AG04450 (cell line): ENCODE measurements at places on chromosomes 7 and 10. TPM values are rescaled to one million over a fixed set of nuclear protein-coding genes. Genes with fewer than 3 reads are reported as not detected.
A peak's percentile ranks its signal among the peaks of the same experiment; 100 is the strongest.

DNA sequence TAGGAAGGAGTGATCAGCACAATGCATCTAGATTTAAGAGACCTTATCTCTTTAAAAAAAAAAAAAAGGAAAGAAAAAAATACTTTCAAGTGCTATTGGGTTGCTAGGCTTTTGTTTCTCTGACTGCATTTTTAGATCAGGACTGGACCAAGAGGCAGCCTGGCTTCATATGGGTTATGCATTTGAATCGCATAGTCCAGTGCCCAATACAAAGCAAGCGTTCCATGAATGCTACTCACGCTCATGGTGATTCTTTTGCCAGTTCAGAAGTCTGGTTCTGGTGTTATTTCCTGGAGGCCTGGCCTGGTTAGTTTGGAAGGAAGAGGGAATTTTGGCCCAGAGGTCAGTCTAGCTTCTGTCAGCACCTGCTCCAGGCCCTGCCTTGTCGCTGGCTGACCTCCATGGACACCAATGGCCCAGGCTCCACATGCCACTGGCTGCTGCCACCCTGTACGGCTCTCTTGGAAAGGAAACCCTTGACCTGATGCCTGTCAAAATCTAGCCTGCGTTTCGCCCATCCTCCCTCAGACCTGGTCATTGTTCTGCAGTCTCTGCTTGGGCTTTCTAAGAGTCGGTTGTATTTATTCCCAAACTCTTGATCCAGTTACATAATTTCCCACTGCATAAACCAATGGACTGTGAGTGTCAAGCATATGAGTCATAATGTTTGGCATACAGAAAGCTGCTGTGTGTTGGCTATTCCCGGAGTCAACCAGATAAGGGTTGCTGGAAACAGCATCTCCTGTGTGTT lies 74.3 kb upstream of the MKX start:
- DNase-seq, result peak; percentile 16

KIAA1217 gene
- 5.4 and 6.6 TPM in 2 replicates for polyA plus RNA-seq

- no peak for DNase-seq
These were observed 52.7 kb upstream of the LAMB1 start for GRCh38 chr7:108055611-108056021.

DNA sequence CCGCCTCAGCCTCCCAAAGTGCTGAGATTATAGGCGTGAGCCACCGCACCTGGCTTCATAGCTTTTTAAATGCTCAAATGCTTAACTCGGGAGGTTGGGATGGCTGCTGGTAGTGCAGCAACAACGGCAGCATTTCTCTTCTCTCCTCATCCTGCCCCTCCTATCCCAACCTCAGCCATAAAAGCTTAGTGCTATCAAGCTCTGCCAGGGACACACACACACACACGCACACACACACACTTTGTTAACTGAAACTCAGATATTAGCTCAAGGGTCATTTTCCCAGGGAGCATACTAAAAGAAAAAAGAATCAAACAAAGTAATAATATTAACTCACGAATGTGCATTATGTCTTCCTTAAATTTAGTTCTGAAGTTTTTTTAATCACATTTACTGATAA lies 63.0 kb upstream of the HPS1 start:
- DNase-seq, result no peak

PIK3CG gene
- polyA plus RNA-seq, result 0.02 and 0.14 TPM in 2 replicates

DNA sequence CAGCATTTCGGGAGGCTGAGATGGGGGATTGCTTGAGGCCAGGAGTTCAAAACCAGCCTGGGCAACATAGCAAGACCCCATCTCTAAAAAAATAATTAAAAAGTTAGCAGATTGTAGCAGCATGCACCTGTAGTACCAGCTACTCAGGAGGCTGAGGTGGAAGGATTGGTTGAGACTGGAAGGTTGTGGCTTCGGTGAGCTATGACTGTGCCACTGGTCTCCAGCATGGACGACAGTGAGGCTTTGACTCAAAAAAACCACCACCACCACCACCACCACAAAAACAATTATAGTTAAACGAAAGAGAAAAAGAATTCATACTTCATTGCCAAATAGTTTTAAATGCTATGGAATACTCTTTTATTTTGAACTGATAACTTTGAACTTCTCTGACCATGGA lies 63.4 kb downstream of the VTI1A start:
- no peak for DNase-seq

SFMBT2 gene
- 1.3 and 1.4 TPM in 2 replicates for polyA plus RNA-seq

NKX2-3 gene
- not detected in 2 replicates for polyA plus RNA-seq

DNA sequence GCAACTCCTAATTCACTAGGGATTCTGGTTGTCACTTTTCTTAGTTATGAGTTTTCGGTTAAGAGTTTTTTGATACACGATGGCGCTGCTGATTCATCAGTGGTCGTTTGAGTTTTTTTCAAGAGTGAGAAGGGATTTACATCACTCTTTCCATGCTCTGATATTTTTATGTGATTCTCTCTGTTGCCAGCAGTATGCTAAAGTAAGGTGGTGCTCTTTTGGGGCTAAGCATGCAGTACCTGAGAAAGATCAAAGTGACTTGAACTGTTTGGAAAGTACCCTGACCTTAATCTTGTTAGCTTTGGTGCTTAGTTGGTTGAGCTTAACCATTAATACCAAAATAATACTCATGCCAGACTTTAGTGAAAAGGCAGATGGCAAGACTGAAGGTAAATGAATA lies 28.1 kb downstream of the STAMBPL1 start:
- DNase-seq, result no peak

OAT gene
- polyA plus RNA-seq, result 153 and 182 TPM in 2 replicates

GRCh38 chr7:39855325-39855674 lies 94.8 kb upstream of the CDK13 start:
- DNase-seq, result no peak

DNA sequence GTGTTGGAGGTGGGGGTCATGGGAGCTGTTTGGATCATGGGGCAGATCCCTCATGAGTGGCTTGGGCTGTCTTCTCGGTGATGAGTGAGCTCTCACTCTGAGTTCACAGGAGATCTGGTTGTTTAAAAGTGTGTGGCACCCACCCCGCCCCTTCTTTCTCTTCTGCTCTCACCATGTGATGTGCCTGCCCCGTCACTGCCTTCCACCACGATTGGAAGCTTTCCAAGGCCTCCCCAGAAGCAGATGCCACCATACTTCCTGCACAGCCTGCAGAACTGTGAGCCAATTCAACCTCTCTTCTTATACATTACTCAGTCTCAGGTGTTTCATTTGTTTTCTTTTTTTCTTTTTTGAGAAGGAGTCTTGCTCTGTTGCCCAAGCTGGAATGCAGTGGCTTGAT lies 170.0 kb downstream of the PTPN20 start:
- no peak for DNase-seq

ASIC3 gene
- polyA plus RNA-seq, result 0.07 and 0.11 TPM in 2 replicates

DNA sequence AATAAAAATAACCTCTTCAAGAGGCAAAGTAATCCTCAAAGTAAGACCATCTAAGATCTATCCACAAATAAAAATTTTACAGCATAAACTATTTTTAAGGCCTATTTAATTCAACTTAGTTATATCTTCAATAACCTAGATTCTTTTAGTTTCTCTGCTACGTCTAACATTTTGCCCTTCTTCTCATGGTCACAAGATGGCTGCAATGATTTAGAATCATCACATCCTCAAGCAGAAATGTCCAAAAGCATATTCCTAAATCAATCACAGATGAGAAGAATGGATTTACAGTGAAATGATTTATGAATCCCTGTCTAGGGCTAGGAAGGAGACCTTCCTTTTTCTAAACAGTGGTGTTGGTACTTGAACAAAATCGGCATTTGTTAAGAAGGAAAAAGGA lies 304.7 kb downstream of the ARHGAP12 start:
- no peak for DNase-seq

GRCh38 chr7:15326044-15326644 lies 235.7 kb downstream of the AGMO start:
- DNase-seq, result peak; percentile 3

GALNT17 gene
- not detected in 2 replicates for polyA plus RNA-seq

EPO gene
- not detected in 2 replicates for polyA plus RNA-seq
